ENCODE measurements at places on chromosomes 5 and 9. TPM values are rescaled to one million over a fixed set of nuclear protein-coding genes. Genes with fewer than 3 reads are reported as not detected.

Gene LCN1
- not detected for total RNA-seq

Gene ACOT12
- total RNA-seq = not detected

Gene PCDHGA9
- total RNA-seq = 1.9 TPM

Gene PCDHA9
- 0.83 TPM for total RNA-seq

Gene STPG3
- total RNA-seq = not detected

Gene LHX3
- total RNA-seq = not detected
